ENCODE measurements at places on chromosomes 2 and 18.

DNA sequence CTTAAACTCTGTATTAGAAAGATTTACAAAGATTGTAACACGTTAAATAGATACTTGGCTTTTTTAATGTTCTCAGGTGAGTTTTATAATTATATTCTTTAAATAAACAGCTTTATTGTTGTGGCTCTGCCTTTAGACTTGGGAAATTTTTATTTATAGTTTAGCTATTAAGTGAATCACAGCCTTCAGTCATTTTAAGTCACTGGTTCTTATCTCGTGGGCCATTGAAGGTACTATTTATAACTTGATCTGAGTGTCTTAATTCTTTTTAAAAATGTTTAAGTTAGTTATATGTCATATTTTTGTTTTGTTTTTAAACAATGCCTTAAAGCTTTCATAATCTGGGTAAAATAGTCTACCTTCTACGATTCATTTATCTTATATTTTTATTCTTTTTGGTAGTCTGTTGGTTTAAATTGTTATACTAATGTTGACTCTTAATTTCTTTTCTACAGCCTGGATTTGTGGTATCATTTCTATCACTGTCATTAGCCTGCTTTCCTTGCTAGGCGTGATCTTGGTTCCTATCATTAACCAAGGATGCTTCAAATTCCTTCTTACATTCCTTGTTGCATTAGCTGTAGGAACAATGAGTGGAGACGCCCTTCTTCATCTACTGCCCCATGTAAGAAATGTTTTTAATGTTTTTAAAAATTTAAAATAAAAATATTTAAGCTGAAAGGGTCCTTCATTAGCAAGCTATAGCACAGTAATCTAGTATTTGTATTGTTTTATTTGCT lies 49.3 kb downstream of the SLC39A10 start:
- DNase-seq = no peak

GRCh38 chr18:8084160-8084559 lies 517.0 kb downstream of the PTPRM start:
- DNase-seq = no peak

DNA sequence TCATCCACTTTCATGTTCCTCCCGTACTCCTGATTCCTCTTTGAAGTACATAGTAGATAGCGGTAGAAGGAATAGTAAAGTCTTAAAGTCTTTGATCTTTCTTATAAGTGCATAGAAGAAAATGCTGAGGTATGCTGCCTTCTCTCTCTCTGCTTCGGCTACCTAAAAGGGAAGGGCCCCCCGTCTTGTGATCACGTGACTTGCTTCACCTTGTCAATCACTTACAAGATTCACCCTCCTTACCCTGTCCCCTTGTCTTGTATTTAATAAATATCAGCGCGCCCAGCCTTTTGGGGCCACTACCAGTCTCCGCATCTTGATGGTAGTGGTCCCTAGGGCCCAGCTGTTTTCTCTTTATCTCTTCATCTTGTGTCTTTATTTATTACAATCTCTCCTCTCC lies 932.2 kb upstream of the FANCL start:
- no peak for DNase-seq

GRCh38 chr2:154195644-154196195 lies 324.0 kb downstream of the GALNT13 start:
- DNase-seq = no peak

GRCh38 chr18:77061281-77061945 lies 71.2 kb downstream of the MBP start:
- DNase-seq = no peak

DNA sequence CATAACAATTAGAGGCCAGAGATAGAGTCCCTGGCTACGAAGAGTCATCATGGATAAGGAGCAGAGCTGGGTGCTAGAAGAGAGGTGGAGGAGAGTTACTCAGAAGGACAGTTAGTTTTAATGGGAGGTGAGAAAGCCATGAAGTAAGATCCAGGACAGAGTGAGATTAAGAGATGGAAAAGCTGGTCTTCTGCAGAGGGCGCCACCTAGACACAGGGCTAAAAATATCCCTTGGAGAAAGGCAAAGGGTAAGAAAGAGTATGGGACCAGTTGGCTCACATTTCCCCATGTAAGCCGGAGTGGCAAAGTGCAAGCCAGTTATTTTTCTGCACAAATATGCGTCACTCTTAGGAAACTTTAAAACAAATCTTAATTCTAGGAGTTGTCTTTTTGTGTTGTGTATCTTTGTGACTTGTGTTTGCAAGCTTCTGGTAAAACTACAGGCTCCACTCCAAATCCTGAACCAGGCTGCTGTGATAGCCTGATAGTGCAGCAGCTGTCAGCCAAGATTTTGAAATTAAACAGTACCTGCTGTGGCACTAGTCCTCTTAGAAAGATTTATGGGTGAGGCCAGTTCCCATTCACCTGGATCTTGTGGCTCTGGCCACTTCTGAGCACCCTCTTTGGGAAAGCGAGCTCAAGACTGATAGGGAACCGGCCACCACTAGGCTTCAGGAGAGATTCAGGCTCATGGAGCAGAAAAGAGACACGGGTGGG lies 204.2 kb downstream of the TPGS2 start:
- no peak for DNase-seq

- no peak for DNase-seq
Measured at GRCh38 chr2:71647356-71647755, 194.0 kb downstream of the DYSF start.

DNA sequence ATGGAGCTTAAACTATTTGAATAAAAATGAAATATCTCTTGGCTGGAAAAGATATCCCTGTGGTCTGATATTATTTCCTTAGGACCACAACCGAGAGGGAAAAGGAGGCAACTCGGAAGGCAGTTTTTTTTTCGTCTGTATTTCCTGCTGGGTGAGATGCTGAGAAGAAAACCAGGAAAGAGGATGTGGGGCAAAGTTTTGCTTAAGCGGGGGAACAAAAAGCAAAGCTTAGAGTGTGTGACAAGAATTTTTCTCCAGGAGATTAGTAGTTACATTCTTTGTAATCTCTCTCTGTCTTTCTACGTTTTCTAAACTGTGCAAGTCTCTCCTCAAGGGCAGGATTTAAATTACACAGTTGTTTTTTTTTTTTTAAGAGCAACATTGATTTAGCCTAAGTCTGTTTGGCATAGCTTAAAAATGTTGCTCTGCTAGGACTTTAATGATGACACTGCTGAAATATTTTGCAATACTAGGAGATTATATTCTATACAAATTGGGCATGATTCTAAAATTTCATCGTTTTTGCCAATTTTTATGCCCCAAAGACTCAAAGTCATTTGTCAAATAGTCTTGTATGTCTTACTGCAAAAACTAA lies 258.5 kb downstream of the KCNS3 start:
- no peak for DNase-seq

DNA sequence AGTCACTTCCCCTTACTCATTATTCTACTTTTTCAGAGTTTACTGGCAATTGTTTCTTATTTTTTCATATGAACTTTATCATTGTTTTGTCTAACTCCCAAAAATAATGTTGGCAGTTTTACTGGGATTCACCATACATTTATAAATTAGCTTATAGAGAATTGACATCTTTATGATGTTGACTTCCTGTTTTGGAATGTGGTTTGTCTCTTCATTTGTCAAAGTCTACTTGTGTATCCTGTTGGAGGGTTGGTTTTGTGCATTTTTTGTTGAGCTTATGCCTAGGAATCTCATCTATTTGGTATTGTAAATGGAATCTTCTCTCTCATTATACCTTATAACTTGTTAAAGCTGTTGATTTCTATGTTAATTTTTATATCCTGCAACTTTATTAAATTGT lies 16.4 kb downstream of the EPC2 start:
- no peak for DNase-seq

GRCh38 chr18:33239298-33239697 lies 201.2 kb downstream of the CCDC178 start:
- DNase-seq = no peak

DNA sequence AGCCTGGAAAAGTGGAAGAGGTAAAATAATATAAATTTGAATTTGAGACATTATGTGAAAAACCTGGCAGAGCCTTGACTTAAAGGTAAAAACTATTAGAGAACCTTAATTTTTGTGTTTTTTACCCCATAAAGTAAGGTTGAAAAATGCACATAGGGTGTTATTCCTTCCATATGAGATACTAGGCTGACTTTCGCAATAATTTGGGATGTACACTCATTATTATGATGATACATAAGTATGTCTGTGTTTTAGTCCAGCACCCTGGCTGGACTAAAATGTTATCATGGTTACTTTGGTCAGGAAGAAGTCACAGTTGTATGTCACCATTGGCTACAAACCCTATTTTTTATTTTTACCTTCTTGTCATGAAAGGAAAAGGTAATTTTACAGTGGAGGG lies 19.8 kb downstream of the NEMP2 start:
- DNase-seq = no peak

GRCh38 chr2:158507141-158507540 lies 50.4 kb downstream of the PKP4 start:
- no peak for DNase-seq

DNA sequence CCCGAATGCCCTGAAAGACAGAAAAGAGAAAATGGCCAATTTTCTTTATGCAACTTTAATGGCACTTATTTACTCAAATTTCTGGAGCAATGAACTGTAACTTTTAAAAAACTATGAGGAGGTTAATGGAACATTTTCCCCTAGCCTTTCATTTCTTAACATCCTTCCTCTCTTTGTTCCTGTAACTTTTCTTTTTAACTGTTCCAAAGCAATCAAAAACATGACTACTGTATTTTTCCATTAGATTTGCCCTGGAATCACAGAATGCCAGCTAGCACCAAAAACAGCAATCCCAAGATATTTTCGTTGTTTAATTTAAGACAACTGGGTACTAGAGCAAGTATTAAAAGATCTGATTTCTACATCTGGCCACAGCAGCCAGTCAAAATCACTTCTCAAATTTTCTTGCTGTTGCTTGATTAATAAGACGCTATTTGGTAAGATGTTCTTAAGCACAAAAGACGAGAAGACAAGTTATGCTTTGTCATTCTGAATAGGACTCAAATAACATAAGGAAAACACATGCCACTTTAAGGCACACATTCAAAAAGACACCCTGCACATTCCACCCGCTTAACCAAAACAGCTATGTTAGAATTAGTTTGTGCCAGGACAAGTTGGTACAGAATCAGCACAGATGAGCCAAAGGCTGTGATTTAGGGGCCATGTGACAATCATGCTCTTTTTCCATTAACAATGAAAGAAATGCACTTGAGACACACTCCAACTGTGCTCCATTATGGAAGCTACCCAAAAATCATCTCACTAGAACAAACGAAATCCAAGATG lies 3.6 kb downstream of the STARD7 start:
- no peak for DNase-seq

DNA sequence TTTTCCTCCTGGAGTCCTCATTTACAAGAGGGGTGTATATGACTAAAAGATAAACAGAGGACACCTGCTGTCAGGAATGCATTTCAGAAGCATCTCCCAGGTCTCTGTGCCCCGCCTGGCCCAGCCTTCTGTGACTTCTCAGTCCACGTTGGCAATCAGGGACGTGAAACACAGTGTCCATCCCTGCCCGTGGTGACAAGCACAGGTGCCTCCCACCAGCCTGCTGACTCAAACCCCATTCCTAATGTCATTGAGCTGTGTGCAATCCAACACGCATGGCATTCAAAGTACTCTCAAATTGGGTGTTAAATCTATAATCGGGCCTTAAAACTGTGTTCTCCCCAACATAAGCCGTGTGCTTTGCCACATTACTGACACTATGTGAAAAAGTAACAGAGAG lies 343.2 kb downstream of the EIPR1 start:
- DNase-seq = no peak

DNA sequence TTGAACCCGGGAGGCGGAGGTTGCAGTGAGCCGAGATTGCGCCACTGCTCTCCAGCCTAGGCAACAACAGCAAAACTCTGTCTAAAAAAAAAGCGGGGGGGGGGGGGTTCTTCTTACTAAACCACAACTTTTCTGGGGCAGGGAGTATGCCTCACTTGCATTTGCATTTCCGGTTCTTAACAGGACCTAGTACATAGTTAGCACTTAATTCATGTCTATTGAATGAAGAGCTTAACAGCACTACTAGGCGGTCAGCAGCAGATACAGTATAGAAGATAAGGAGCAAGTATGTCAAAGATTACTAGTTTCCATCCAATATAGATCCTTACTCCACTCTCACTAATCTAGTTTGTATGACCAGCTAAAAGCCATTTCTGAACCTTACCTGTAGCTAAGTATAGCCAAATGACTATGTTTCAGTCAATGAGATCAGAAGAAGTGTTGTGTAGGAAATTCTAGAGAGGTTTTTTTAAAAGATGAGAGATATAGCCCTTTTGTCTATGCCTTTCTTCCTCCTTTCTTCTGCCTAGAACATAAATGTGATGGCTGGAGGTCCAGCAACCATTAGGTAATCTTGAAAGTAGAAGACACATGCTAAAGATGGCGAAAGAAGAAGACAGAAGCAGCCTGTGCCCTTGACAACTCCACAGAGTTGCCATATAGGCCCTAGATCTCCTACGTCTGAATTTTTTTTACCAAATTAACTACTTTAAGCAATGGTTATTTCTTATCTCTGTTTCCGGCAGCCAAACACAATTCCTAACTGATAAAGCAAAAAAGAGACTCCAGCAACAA lies 11.3 kb downstream of the HYCC2 start:
- no peak for DNase-seq
